ENCODE measurements at places on chromosomes 4 and X.

- no peak for DNase-seq
These were observed 364.6 kb downstream of the ZIC3 start for GRCh38 chrX:137930533-137930932.

DNA sequence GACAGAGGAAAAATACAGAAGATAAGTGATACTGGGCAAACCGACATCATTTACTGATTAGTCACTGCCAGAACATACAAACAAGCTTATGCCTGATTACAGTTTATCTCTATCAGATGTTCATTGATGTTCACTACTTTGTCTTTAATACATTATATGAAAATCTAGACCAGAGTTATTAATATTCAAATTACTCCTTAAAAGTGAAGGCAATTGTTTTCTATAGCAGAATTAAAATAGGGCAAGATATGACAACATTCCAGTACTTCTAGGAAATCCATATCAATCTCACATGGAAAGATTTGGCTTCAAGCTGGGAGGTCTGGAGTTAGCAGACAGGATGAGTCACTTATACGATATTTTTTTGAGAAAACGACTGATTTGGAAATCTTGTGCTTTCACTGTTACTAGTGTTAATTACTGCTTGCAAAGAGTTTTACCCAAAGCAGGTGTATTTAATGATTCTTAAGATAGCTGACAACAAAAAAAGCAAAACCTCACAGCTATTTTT is 31.8 kb downstream of the HPGD start:
- no peak for DNase-seq

DNA sequence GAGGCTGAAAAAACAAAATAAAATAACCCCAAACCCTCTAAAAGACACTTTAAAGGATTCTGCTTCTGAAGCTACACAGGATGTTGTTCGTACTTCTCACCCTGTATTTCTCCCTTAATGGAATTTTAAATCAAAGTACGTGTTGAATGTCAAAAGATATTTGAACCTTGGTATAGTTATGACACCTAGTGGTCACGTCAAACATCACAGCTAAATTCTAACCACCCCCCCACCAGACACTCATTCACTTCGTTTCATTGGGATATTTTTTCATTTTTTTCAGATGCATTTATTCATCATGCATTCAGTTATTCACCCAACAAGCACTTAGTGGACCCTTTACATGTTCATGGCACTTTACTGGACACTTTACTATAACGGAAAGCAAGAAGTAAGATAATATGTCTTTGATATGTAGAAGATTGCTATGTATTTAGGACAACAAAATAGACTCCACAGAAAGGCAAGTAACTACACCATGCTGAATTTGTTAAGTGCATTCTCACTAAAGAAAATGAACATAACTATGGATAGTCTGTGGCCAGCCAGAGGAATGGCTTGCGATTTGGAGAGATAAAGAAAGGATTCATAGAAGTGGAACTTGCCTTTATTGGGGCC is 62.5 kb upstream of the GPR174 start:
- no peak for DNase-seq

- DNase-seq: no peak
These were observed 1059.6 kb downstream of the TECRL start for GRCh38 chr4:63349674-63350025.

- DNase-seq: no peak
These were observed 4.9 kb downstream of the LRPAP1 start for GRCh38 chr4:3527101-3527913.

GRCh38 chrX:54808109-54808604 is 612 bp downstream of the MAGED2 start:
- no peak for DNase-seq

DNA sequence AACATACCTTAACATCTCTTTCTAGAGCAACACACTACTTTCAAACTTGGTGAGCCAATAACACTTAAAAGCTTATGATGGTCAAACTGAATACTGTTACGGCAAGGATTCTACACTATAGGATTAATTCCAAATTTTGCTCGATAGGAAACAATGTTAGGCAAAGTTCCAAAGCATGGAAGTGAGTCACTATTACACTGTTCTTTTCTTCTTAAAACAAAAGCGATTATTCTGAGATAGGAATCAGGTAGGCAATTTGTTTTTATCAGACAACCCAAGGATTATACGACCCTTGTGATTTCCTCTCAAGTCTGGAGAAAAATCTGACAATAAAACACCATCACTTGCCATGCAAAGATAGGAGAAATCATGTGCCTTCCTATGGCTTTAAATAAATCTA is 81.5 kb downstream of the HUWE1 start:
- no peak for DNase-seq

GRCh38 chr4:23355258-23355657 is 534.6 kb downstream of the PPARGC1A start:
- no peak for DNase-seq

- no peak for DNase-seq
These were observed 10.9 kb upstream of the HSFX1 start for GRCh38 chrX:149762696-149763614.

- DNase-seq: no peak
These were observed at the start of gene STK32B for GRCh38 chr4:5051278-5052203. TSS of gene STK32B (plus strand) at chr4:5051480.

GRCh38 chr4:172736046-172736445 is 432.6 kb upstream of the GALNT7 start:
- no peak for DNase-seq

- no peak for DNase-seq
These were observed 2045.7 kb upstream of the TENM3 start for GRCh38 chr4:180197471-180197870.

- no peak for DNase-seq
These were observed 389.9 kb downstream of the PACRGL start for GRCh38 chr4:21090094-21090666.

DNA sequence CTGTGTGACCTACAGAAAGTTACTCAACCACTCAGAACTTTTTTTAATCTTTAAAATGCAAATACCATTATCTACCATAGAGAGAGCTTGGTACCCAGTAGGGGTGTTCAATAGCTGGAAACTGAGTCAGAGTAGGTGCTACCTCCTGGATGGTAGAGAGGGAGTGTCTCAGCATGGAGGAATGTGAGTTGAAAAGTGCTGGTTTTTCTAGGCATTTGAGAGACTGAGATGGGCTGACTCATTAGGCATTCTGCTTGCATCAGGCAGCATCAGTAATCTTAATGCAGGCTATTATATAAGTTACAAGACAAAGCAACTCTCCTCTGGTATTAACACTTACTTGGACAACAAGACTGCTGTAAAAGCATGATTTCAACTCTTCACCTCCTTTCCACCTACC is 70.9 kb upstream of the ARHGEF9 start:
- no peak for DNase-seq

GRCh38 chr4:129971419-129971818 is 875.5 kb downstream of the C4orf33 start:
- DNase-seq: no peak

DNA sequence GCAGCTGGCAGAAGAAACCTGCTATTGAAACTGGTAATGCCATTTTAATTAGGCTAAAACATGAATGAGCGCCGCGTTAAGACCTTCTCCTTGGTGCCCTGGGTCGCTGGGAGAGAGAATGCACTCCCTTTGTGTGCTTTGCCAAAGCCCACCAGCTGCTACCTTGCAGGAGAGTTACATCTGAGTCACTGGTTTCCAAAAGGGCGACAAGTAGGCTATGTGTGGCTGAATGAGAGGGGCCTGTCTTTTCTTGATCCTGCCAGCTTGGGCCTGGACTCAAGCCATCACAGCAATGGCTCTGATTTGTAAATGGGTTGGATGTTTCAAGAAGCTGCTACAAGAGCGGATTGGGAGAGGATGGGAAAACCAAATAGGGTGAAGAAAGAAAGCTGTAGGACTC is 81.5 kb downstream of the NHS start:
- DNase-seq: no peak

GRCh38 chr4:144699565-144699964 is 53.6 kb downstream of the HHIP start:
- no peak for DNase-seq

DNA sequence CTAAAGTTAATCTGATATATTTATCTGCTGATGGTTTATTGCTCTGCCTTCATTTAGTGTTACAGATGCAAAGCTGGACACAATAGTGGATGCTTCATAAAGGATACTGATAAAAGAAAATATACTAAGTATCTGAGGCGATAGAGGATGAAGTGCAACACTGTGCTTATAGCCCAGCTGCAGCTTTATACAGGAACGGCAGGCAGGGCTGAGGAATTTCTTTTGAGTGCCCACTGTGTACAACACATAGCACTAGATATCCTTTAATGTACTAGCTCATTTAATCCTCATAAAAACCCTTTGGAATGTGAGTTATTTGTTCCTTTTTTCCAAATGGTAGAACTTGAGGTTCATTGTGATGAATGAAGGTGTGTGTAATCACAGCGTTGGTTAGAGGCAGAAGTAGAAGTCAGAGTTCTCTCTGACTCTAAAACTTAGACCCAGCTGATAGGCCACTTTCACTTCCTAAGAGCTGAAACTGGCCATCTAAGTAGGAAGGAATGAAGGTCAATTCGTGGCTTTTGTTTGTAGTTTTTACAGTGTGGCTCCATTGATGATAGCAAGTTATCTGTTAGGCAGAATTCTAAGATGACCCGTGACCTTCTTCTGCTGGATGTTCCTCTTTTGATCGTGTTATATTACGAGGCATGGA is 138.0 kb downstream of the VEGFC start:
- no peak for DNase-seq

DNA sequence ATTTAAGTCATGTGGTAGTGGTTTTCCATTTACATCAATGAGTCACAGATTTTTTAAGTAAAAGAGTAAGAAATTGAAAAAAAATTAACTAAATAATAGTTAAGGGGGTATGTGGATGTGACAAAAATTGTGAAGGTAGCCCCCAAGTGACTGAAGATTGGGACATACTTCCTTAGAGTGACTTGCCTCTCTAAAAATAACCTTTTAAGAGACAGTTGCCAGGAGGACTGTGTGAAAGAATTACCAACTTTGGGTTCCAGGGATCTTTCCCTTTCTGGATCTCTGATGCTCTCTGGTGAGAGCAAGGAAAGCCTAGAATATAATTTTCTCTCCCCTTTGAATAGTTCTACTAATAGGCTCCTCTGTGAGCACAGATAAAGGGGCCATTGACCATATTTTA is 42.7 kb downstream of the NHSL2 start:
- no peak for DNase-seq

DNA sequence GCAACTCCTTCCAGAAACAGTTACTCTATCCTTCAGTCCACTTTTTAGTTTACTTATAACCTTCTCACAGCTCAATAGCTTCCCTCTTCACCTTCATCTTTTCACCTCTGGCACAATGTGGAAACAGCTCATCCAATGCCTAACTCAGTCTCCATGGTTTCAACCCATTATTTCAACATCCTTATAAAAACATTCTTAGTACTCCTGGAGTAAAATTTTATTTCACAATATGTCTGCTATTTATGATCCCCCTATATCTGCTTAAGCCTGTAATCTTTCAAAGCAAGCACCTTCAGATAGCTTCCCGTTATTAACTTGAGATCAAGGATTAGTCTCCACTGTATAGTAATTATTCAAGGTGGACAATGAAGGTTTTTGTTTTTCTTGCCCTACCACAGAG is 156.3 kb downstream of the GASK1B start:
- DNase-seq: no peak

DNA sequence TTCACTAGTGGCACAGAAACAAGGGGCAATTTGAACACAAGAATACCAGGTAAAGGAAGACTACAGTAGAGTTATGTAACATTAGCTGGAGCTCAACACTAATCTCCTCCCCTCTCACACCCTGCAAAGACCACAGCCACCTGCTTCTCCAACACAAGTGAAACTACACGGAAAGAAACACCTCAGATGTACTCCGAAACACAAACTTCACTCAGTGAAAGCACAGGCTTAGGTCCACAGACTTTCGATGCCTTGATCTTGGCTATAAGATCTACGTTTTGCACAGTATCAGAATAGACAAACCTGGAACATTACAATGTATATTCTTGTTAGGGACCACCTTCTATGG is 7.6 kb downstream of the ACSL1 start:
- no peak for DNase-seq

GRCh38 chr4:15925830-15926229 is 12.7 kb downstream of the FGFBP1 start:
- DNase-seq: no peak

GRCh38 chr4:76206222-76206942 is 7.2 kb downstream of the SCARB2 start:
- no peak for DNase-seq

GRCh38 chrX:118499295-118499694 is 3.7 kb downstream of the DOCK11 start:
- DNase-seq: no peak

Data from effector memory CD4-positive, alpha-beta T cell (primary cell).